ENCODE measurements at places on chromosomes 3 and 15.

DNA sequence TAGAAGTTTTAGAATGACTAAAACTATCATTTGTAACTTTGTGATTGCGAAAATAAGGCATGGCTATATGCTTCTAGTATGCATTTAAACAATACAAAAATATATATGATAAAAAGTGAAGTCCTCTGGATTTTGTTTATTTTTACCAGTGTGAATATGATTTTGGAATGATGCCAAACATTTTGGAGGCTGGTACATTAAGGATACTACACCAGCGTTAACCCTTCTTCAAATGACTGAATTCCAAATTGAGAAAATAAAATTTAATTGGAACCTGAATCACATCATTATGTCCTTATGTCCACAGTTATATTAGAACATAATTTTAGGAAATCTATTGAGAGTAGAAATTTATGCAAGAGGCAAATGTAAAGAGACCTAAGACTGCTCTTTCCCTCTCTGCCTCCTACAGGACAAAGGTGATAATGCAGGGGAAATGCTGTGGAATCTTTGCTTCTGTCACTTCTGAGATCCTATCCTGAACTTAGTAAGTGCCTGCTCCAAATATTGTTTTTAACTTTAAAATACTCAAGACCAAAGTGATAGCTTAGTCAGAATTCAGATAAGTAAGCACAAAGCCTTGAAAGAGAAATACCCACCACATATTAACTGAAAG is 121.1 kb upstream of the NANOGP8 start:
- no peaks in the 10 kb centered on the region for H3K27me3 ChIP-seq
- H3K4me1 ChIP-seq, result no peaks in the 10 kb centered on the region
- DNase-seq, result no peak
- H3K36me3 ChIP-seq, result no peaks in the 10 kb centered on the region
- no peak overlapping the region for H3K4me3 ChIP-seq

GRCh38 chr3:149128821-149129220 is 617 bp upstream of the HPS3 start:
- peaks cover 28% of the 10 kb centered on the region for H3K4me1 ChIP-seq
- H3K36me3 ChIP-seq, result peaks cover 6% of the 10 kb centered on the region
- peak overlapping the region; percentile 95 for H3K4me3 ChIP-seq
- peak overlapping the region; percentile 88 for H3K27ac ChIP-seq
- no peak for DNase-seq

DNA sequence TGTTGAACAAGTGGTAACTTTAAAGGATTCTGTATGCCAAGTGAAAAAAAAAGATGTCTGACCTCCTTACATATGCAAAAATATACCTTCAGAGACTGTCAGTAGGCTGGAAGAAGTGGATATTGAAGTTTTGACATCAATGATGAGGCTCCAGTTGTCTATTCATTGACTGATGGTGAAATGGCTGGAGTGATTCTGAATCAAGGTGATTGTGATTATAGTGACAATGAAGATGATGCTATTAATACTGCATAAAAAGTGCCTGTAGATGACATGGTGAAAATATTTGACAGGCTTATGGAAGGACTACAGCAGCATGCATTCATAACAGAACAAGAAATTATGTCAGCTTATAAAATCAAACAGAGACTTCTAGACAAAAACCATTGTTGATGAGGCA is 4.1 kb downstream of the CCR8 start:
- no peak overlapping the region for H3K27ac ChIP-seq
- H3K27me3 ChIP-seq, result no peaks in the 10 kb centered on the region
- DNase-seq, result no peak
- no peak overlapping the region for H3K4me3 ChIP-seq
- H3K36me3 ChIP-seq, result no peaks in the 10 kb centered on the region

- no peak overlapping the region for H3K27ac ChIP-seq
- H3K4me3 ChIP-seq, result no peak overlapping the region
- H3K27me3 ChIP-seq, result no peaks in the 10 kb centered on the region
- peaks cover 8% of the 10 kb centered on the region for H3K36me3 ChIP-seq
- DNase-seq, result no peak
Observed at GRCh38 chr3:3918763-3919162, 119.5 kb downstream of the LRRN1 start.

GRCh38 chr15:64844576-64845145 is 2.9 kb downstream of the PLEKHO2 start:
- peaks cover 6% of the 10 kb centered on the region for H3K36me3 ChIP-seq
- H3K4me3 ChIP-seq, result peak overlapping the region; percentile 93
- H3K27ac ChIP-seq, result peak overlapping the region; percentile 39
- no peak for DNase-seq

DNA sequence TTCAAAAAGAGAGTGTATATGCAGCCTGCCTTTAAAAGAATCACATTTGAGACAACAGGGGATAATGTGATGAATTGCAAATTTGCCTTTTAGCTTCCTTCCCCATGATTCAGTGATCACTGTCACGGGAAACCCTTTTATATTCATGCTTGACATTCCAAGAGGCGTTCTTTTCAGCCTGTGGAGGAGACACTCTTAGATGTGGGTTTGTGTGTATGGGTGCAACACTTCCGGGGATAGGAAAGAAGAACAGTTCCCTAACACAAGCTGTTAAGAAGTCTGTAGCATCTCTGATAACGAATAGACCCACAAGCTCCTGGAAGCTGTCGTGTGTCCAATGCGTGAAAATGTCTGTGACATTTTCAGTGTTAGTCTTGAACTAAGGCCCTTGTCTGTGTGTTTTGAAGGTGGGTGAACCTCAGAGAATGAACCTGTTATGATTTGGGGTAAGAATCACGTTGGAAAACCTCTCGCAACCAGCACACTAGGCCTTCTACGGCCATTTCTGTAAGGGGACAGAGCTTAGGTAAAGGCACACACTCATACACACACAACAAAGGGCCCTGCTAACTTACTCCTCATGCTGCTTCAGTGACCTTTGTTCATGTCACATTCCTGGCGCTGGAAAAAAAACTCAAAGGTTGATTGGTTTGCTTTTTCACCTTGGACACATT is 229.2 kb upstream of the ST8SIA2 start:
- H3K36me3 ChIP-seq, result peaks cover 17% of the 10 kb centered on the region
- H3K27ac ChIP-seq, result peak overlapping the region; percentile 90
- H3K27me3 ChIP-seq, result no peaks in the 10 kb centered on the region
- H3K4me1 ChIP-seq, result peaks cover 43% of the 10 kb centered on the region
- peak overlapping the region; percentile 46 for H3K4me3 ChIP-seq

DNA sequence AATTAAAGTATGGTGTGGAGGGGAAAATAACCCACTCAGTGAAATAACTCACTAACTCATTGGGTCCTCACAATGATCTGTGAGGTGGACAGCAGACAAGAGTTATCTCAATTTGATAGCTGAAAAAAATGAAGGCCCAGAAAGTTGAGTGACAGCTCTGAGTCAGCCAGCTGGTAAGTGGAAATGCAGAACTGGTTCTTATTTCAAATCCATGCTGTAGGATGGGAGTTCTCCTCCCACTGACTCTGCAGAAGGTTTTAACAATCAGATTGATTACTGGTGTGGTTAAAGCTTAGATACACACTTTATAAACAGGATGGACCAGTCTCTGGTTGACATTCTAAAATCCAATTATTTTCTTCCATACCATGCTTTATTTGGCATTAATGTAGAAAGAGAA is 87.0 kb upstream of the LMOD3 start:
- peaks cover 29% of the 10 kb centered on the region for H3K36me3 ChIP-seq
- no peak for DNase-seq
- peak overlapping the region; percentile 27 for H3K4me3 ChIP-seq
- H3K27ac ChIP-seq, result peak overlapping the region; percentile 83
- H3K27me3 ChIP-seq, result no peaks in the 10 kb centered on the region

DNA sequence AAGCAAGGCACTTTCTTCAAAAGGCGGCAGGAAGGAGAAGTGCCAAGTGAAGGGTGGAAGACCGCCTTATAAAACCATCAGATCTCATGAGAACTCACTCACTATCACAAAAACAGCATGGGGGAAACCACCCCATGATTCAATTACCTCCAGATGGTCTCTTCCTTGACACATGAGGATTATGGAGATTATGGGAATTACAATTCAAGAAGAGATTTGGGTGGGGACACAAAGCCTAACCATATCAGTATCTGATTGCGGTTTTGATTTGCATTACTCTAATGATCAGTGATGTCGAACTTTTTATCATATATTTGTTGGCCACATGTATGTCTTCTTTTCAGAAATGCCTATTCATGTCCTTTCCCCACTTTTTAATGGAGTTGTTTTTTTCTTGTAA is 549.3 kb upstream of the IL12A start:
- H3K36me3 ChIP-seq, result no peaks in the 10 kb centered on the region
- DNase-seq, result no peak
- H3K27ac ChIP-seq, result no peak overlapping the region

GRCh38 chr3:59418836-59419235 is 369.0 kb upstream of the CFAP20DC start:
- no peak overlapping the region for H3K27ac ChIP-seq
- DNase-seq, result no peak
- H3K4me3 ChIP-seq, result no peak overlapping the region

DNA sequence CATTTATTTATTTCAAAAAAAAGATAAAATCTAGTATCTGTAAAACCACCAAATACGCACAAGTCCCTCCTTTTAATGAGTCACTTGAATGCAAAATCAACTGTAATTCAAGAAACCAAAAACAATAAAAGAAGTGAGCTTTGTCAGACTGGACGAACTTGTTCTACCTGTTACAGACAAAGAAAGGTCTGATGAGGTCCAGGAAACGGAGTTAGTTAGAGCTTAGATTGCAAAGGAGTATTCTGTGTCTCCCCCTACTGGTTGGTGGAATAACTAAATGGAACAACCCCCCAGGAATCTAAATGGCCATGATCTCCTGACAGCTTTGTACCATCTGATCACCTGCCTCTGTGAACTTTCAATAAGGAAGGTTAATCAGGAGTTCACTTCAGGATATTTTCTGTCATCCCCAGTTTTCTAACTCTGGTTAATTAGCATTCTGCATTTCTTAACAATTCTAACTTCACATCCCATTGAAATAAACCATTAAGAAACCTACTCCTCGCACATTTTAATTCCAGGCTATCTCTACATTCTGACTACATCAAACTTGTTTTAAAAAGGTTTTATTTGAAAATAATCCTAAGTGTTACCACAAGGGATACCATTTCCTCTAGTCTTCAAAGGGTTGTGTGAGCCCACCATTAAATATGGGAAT is 333.0 kb upstream of the SATB1 start:
- H3K27me3 ChIP-seq, result no peaks in the 10 kb centered on the region
- H3K27ac ChIP-seq, result peak overlapping the region; percentile 68
- peak overlapping the region; percentile 18 for H3K4me3 ChIP-seq
- no peak for DNase-seq
- peaks cover 4% of the 10 kb centered on the region for H3K4me1 ChIP-seq
- H3K36me3 ChIP-seq, result no peaks in the 10 kb centered on the region

- H3K36me3 ChIP-seq, result peaks cover 4% of the 10 kb centered on the region
- no peaks in the 10 kb centered on the region for H3K27me3 ChIP-seq
- peak overlapping the region; percentile 29 for H3K27ac ChIP-seq
- no peak overlapping the region for H3K4me3 ChIP-seq
Observed at GRCh38 chr15:100020614-100021013, 287.4 kb upstream of the LYSMD4 start.

DNA sequence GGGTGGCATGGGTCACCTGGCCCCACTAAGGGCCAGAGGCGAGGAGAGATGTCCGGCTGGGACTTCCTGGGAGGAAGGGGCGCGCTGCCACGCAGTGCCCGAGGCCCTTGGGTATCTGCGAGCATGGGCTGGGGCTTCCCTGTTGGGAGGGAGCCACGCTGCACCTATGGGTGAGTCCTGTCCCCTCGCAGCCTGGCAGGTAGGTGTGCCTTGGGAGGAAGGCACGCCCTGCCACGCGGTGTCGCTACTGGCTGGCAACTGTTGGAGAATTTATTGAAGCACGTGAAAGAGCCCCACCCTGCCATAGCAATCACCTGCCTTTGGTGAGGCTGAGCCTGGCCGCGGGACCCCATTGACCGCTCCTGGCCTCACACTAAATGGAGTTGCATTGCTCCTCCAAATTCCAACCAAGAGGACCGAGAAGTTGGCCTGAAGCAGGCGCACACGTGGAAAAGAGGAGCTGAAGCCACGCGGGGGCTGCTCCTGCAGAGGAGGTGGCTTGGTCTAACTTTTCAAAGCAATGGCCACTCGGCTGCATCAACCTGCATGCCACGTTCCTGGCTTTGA is 134.2 kb downstream of the TJP1 start:
- peaks cover 15% of the 10 kb centered on the region for H3K4me1 ChIP-seq
- no peak overlapping the region for H3K4me3 ChIP-seq

DNA sequence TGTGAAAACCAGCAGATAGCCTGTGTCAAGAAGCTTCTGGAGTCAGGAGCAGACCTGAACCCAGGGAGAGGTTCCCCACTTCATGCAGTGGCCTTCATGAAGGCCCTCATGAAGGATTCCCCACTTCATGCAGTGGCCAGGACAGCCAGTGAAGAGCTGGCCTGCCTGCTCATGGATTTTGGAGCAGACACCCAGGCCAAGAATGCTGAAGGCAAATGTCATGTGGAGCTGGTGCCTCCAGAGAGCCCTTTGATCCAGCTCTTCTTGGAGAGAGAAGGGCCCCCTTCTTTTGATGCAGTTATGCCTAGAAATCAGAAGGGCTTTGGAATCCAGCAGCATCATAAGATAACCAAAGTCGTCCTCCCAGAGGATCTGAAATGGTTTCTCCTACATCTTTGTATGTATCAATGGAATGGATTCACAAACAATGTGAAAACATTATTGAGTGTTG is 103.9 kb upstream of the CHD2 start:
- no peak overlapping the region for H3K27ac ChIP-seq
- no peaks in the 10 kb centered on the region for H3K27me3 ChIP-seq
- DNase-seq, result no peak
- H3K4me3 ChIP-seq, result no peak overlapping the region
- H3K4me1 ChIP-seq, result peaks cover 7% of the 10 kb centered on the region
- peaks cover 4% of the 10 kb centered on the region for H3K36me3 ChIP-seq

DNA sequence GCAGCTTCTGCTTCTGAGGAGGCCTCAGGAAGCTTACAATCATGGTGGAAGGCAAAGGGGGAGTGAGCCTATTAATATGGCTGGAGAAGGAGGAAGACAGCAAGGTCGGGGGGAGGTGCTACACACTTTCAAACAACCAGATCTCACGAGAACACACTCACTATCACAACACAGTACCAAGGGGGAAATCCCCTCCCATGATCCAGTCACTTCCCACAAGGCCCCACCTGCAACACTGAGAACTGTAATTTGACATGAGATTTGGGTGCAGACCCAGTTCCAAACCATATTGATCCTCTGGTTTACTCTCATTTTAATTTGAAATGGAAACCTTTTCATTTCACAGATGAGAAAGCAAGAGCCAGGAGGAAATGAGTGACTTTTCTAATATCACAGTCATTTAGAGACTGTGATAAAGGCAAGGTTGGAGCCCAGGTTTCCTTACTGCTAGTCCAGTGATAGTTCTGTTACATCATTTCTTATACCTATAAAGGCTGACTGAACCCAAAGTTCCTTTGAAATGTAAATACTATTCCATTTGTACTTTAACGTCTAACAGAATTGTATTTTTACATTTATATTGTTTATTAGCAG is 105.8 kb upstream of the GAP43 start:
- DNase-seq, result no peak
- H3K4me1 ChIP-seq, result peaks cover 29% of the 10 kb centered on the region
- no peak overlapping the region for H3K27ac ChIP-seq
- peaks cover under 1% of the 10 kb centered on the region for H3K27me3 ChIP-seq
- H3K36me3 ChIP-seq, result no peaks in the 10 kb centered on the region

Data from type B pancreatic cell (in vitro differentiated cells).